SK-N-SH (cell line): ENCODE measurements at places on chromosomes 16 and 17. TPM values are rescaled to one million over a fixed set of nuclear protein-coding genes. Genes with fewer than 3 reads are reported as not detected.

The PAM16 gene
- 96.3 and 96.4 TPM in 2 replicates for polyA plus RNA-seq

The KRTAP1-5 gene
- not detected in 2 replicates for polyA plus RNA-seq

The KCNJ18 gene
- polyA plus RNA-seq: not detected in 2 replicates

The NEUROD2 gene
- polyA plus RNA-seq: not detected in 2 replicates

The TSC2 gene
- 76.7 and 96.1 TPM in 2 replicates for polyA plus RNA-seq

The ABCC11 gene
- 0.07 and 0.16 TPM in 2 replicates for polyA plus RNA-seq

The WFDC1 gene
- polyA plus RNA-seq: 0.03 and 0.23 TPM in 2 replicates

The NPIPB2 gene
- 4.7 and 9.3 TPM in 2 replicates for polyA plus RNA-seq

The SMIM36 gene
- polyA plus RNA-seq: not detected in 2 replicates
